ENCODE measurements at places on chromosomes 5 and 9. TPM values are rescaled to one million over a fixed set of nuclear protein-coding genes. Genes with fewer than 3 reads are reported as not detected.

GARNL3 gene
- total RNA-seq = 3.3 TPM

PCDHGB5 gene
- 2.5 TPM for total RNA-seq

SIGMAR1 gene
- 158 TPM for total RNA-seq

AJM1 gene
- total RNA-seq = 4.6 TPM

SPATA31E1 gene
- not detected for total RNA-seq

IGIP gene
- 0.60 TPM for total RNA-seq

ANKDD1B gene
- total RNA-seq = not detected

DNAI1 gene
- total RNA-seq = 0.38 TPM

MAMDC4 gene
- 3.4 TPM for total RNA-seq

SPATA31A3 gene
- total RNA-seq = not detected

LCN1 gene
- total RNA-seq = not detected

C1QTNF2 gene
- 0.08 TPM for total RNA-seq

PCDHA5 gene
- 0.52 TPM for total RNA-seq

LHX3 gene
- 0.05 TPM for total RNA-seq

FBN2 gene
- total RNA-seq = 15.6 TPM

MARCHF11 gene
- total RNA-seq = not detected

ACSL6 gene
- total RNA-seq = 0.15 TPM

MCC gene
- total RNA-seq = 0.26 TPM

TXN gene
- 1,573 TPM for total RNA-seq

KCNIP1 gene
- total RNA-seq = not detected

FBXW2 gene
- total RNA-seq = 44.2 TPM

ZNF300 gene
- 2.7 TPM for total RNA-seq

FOXD4L5 gene
- total RNA-seq = 0.05 TPM

PTTG1 gene
- 182 TPM for total RNA-seq

NCS1 gene
- total RNA-seq = 53.2 TPM

C9orf152 gene
- total RNA-seq = 0.25 TPM

MOB3B gene
- 12.6 TPM for total RNA-seq

CLIC3 gene
- 6.7 TPM for total RNA-seq

PCSK5 gene
- 2.2 TPM for total RNA-seq

NINJ1 gene
- 81.2 TPM for total RNA-seq

GABRA1 gene
- total RNA-seq = not detected

LURAP1L gene
- 28.2 TPM for total RNA-seq

PCDHGB3 gene
- total RNA-seq = 0.21 TPM

SLCO6A1 gene
- total RNA-seq = not detected

ZNF454 gene
- total RNA-seq = not detected

SEC24A gene
- 12.4 TPM for total RNA-seq

PDZD2 gene
- total RNA-seq = 0.65 TPM

ZNF879 gene
- total RNA-seq = 0.81 TPM

SPATA31C1 gene
- not detected for total RNA-seq

C9orf50 gene
- not detected for total RNA-seq

NR5A1 gene
- 0.11 TPM for total RNA-seq

BASP1 gene
- 226 TPM for total RNA-seq

COL23A1 gene
- total RNA-seq = not detected

All from A549 treated with dexamethasone at 1 μM for 4 hours (cell line).